ENCODE measurements at places on chromosomes 5 and 9.

GRCh38 chr5:2841208-2841607, 89.7 kb upstream of the IRX2 start:
- no peak for DNase-seq

DNA sequence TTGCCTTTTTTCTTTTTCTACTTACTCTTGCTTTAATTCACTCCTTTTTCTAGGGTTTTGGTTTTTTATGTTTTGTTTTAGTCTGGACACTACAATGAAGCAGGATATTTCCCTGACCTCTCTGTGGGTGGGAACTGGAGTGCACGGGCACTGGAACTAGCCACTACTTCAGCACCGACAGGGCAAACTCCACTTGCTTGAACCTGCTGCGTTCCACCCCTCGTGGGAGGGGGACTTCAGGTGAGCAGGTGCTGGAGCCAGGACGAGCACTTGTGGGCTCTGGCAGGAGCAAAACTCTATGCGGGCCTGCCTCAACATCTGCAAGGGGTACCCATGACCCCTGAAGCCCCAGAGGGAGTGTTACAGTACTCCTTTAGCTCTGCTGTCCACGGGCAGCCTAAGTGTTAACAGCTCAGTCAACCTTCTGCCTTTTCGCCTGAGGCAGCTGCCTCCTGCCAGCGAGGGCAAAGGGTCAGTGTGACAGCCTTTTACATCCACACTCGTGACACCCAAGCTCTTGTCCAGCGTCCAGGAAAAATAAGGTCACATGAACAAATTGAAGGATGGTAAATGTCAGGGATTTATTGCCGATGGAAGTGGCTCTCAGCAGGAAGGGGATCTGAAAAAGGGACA, 144.1 kb upstream of the NFIL3 start:
- no peak for DNase-seq

DNA sequence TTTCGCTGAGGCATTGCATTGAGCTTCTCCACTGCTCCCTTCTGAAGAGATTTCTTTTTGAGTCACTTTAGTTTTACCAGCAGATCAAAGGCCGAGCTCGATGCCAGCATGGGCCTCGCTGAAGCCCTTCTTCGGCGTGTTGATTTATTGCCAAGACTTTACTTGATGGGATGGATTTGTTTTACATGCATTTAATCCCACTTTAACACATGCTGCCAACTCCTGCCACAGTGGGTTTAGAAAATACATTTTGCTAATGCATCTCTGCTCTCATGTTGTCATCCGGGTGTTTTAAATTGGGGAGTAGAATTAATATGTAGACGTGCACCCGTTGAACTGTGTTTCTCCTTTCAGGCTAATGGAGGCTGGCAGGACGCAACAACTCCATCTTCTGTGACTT, 218.3 kb downstream of the PBX3 start:
- DNase-seq, result no peak

DNA sequence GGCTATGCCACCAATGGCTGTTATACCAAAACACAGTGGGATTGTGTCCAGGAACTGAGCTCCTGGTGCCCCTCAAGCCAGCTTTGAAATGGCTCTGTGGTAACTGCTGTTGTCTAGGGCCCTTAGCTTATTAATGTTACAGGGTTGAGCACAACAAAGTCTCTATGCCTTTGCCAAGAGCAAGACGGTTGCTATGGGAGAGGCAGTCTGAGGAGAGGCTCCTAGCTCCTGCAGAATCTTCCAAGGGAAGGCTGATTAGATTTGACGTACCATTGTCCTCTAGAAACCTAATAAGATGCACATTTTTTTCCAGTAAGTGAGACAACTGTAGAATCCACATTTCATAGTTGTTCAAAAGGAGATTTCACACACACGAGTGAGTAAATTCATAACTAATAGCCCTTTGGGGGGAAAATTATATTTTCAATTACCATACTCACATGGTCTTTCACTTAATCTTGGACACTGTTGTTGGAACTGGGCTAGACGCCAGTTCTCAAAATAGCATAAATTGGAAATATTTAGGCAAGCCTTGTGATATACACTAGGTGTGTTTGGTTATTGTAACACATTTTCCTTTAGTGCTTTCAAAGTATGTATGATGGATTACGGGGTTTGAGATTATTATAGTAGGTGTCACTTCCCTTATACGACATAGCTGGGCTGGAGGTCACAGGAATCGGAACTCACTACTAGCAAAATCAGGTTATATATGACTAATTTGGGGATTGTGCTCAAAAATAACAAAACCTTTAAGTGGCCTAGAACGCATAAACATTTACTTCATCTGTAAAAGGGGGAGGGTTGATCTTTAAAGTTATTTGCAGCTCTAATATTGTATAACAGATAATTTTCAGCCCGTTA, 186.3 kb upstream of the EGFLAM start:
- no peak for DNase-seq

GRCh38 chr5:115394531-115394930, 98.1 kb upstream of the CCDC112 start:
- DNase-seq, result no peak

- peak; percentile 38 for DNase-seq
These were observed 29.7 kb downstream of the TEX10 start for GRCh38 chr9:100322954-100323536.

DNA sequence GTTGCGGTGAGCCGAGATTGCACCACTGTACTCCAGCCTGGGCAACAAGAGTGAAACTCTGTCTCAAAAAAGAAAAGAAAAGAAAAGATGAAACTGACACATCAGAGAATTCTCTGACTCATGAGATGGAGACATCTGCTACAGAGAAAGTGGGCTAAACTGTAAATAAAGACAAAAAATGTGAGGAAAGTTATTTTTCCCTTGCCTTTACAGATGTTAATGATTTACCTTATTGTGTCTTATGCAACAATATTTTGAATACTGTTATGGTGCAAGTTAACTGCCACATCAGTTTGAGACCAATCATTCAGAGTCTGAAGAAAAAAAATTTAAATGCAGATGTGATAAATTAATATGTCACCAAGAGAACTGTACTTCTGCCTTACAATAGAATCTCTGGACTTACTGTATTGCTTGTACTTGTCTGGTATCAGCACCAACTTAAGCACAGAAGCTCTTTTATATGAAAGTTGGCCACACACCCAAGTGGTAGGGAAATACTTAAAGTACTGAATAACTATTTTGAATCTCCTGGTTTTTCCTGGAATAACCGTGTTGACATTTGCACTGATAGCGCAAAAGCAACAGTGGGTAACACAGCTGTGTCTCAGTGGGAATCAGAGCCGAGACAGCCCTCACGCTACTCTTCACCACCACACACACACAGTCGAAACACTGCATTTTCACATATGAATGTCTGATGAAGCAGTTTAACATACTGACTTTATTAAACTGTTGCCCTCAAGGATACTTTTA, 169.9 kb downstream of the FANCC start:
- DNase-seq, result no peak

DNA sequence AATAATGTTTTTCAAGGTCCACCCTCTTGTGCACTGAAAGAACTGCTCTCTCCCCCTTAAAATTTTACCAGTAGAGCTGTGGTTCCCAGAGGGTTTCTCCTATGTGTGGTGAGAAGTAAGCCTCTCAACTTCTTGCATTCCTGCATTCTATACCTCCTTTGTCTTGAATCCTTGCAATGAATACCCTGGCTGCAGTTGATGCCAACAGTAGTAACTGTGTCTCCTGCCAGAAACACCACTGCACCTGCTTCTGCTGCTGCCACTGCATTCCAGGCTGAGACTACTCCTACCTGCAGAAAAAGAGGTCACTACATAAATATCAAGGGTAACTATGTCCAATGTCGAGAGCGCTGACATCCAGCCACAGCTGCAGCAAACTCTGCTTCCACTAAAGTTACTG, 203.7 kb downstream of the TMEM167A start:
- DNase-seq, result no peak

DNA sequence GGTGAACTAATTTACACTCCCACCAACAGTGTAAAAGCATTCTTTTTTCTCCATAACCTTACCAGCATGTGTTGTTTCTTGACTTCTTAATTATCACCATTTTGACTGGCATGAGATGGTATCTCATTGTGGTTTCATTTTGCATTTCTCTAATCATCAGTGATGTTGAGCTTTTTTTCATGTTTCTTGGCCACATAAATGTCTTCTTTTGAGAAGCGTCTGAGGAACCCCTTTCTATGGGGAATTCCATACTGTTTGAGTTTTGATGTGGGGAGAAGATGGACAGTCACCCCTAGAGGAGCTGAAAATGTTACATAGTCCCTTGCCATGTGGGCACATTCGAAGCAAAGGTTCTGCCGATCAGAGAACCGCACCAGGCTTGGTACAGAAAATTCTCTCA, 207.0 kb upstream of the SLC30A5 start:
- no peak for DNase-seq

- DNase-seq, result no peak
These were observed 28.0 kb upstream of the ADAM19 start for GRCh38 chr5:157603333-157604190.

DNA sequence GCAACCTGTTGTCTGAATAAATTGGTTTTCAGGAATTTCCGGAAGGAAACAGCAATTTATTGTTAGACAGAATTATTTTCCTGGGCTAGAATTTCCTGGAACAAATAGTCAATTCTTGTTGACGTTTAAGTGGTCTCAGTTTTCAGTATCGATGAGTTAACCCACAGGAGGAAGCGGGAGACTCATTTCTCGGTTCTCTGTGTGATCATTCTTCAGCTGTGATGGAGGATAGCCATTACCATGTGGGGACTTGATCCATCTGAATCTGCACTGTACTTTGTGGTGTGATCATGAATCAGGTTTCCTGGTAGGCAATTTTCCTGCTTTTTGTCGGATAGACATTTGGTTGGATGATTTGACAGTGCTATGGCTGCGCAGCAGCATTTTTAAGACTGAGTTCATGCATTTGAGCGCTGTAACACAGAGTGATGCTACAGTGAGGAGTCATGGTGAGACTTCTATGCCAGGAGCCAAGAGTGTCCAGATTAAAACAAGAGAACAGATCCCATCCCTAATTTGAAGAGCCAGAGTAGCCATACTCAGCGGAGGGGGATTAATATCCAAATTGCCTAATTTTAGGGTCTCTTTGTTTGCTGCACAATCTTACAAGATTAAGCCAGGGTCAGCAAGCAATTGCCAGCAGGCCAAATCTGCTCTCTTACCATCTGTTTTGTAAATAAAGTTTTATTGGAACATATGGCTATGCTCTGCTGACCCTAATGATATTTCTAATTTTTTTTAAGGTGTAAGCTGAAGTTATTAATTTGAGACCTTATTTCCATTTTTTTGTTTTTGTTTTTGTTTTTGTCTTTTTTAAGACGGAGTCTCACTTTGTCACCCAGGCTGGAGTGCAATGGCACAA, 355.9 kb downstream of the RAB3C start:
- no peak for DNase-seq

DNA sequence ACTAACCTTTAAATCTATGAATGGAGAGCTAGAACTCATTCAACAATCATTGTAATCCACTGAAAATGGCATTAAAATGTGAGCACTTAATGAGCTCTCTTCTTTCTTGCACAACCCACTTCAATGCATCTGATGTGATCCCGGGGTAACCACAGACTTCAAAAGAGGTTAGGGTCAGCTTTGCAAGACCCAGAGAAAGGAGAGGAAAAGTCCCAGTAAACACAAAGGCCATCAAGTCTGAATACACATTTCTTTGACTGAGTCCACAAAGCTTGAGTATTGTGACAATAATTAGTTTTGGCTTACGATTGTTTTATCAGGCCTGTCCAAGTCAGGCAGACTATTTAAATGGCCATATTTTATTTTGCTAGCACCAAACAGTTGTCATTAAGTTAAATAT, 148.8 kb upstream of the ZNF608 start:
- no peak for DNase-seq

GRCh38 chr9:124861342-124862229, at the start of the genes ARPC5L and RPL35:
Gene ARPC5L (plus strand): TSS chr9:124862130. CDS start chr9:124869291, 7,161 bp downstream.
Gene RPL35 (minus strand): TSS chr9:124861957. CDS start chr9:124861912, 45 bp downstream.
- peak; percentile 92 for DNase-seq

GRCh38 chr5:59728356-59728755, 165.2 kb downstream of the PDE4D start:
- DNase-seq, result no peak

DNA sequence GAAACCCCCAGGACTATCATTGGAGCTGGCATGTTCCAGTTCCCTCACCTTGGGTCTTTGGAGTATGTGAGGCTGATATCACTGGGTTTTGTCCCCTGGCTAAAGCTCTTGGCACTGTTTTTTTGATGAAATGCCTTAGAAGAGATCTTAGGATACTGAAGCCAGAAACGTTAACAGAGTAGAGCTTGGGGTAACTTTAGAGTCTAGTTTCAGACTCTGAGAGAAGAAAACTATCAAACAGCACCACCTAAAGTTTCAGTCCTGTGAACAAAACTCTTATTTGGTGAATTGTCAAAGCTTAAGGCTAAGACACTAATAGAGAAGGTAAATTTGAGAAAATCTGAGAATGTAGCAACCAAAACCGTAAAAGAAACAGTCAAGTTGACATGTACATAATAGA, 111.7 kb upstream of the PUM3 start:
- DNase-seq, result no peak

DNA sequence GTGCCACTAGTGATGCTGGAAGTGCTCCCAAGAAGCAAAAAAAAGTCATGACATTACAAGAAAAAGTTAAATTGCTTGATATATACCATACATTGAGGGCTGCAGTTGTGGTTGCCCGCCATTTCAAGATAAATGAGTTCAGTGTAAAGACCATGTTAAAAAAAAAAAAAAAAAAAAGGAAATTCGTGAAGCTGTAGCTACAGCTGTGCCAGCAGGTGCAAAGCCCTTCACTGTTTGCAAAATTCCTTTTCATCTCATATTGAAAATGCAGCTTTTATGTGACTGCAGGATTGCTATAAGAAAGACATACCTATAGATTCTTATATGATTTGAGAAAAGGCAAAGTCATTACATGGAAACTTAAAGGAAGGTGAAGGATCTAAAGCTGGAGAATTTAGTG, 179.6 kb upstream of the POU5F2 start:
- DNase-seq, result no peak
